ENCODE measurements at places on chromosomes 3 and 15.

GRCh38 chr3:38646630-38647029, 2.9 kb downstream of the SCN5A start:
- peak; percentile 44 for DNase-seq

GRCh38 chr3:53044371-53044710, 1.5 kb downstream of the SFMBT1 start:
- DNase-seq: no peak

- DNase-seq: peak; percentile 83
Observed at GRCh38 chr3:42652611-42653302, 740 bp upstream of the ZBTB47 start.

GRCh38 chr3:80978216-80978969, 783.1 kb downstream of the GBE1 start:
- DNase-seq: no peak

DNA sequence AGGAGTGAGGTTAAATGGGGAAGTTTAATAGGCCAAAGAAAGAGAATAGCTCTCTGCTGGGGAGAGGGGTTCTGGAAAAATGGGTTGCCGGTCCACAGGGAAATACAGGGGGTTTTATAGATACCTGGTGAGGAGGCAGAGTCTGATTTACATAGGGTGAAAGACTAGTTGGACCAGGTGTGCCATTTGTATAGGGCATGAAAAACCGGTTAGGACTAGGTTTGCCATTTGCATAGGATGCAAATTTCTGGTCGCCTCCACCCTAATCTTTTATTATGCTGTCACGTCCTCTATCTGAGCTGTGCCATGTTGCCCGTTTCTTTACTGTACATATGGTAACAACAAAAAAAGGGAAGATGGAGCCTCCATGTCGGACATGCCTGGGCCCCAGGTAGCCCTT, 960.1 kb downstream of the FHIT start:
- DNase-seq: no peak

DNA sequence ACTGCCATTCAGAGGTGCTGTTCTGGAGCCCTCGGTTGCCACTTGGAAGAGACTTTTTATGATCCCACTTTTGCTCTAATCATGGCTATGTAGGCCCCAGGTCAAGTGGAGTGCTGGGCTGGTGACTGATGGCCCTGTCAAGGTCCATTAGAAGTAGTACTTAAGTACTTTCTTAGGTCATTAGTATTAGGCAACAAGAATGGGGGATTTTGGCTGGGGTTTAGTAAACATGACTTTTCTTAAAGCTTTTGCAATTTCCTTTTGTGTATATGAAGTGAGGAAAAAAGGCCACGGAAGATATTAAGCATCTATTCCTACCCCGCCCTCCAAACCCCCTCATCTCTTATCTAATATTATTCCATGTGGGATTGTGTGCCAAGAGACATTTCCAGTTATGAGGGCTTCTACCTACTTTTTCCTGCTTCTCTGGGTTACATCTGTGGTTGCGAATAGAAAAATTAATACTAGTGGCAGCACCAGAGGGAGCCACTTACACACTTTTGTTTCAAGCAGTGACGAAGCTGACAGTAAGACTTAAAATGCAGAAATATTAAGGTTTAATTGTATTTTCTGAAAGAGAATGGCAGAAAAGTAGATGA, 13.9 kb downstream of the NLGN1 start:
- DNase-seq: peak; percentile 60
